ENCODE measurements at places on chromosomes 1 and 21.
A peak's percentile ranks its signal among the peaks of the same experiment; 100 is the strongest.

DNA sequence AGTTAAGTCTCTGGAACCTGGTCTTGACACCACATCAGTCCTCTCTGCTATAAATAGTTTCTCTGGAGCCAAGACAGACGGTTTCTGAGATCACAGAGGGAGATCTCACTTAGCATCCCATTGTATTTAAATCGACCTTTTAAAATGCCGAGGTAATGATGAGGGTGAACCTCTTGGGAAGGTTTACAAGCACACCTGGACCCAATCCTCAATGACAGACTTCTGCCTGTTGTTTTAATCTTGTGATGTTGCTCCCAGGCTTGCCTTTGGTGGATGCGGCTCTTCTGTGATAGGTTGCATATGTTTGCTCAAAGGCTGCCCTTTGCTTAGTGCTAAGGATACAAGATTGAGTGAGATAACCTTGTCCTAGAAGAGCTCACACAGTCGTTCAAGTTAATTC, 104.6 kb upstream of the L1TD1 start:
- DNase-seq = no peak
- H3K4me3 ChIP-seq = no peak overlapping the region
- H3K27me3 ChIP-seq = no peaks in the 10 kb centered on the region
- H3K36me3 ChIP-seq = no peaks in the 10 kb centered on the region

DNA sequence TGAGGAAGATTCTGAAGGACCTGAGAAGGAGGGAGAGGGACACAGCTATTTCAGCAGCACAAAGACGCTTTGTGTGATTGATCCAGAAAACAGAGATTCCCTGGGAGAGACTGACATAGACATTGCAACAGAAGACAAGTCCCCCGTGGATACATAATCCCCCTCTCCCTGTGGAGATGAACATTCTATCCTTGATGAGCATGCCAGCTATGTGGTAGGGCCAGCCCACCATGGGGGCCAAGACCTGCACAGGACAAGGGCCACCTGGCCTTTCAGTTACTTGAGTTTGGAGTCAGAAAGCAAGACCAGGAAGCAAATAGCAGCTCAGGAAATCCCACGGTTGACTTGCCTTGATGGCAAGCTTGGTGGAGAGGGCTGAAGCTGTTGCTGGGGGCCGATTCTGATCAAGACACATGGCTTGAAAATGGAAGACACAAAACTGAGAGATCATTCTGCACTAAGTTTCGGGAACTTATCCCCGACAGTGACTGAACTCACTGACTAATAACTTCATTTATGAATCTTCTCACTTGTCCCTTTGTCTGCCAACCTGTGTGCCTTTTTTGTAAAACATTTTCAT, 161.3 kb upstream of the SGIP1 start:
- H3K4me1 ChIP-seq = peaks cover 32% of the 10 kb centered on the region
- no peak overlapping the region for H3K4me3 ChIP-seq
- H3K27me3 ChIP-seq = no peaks in the 10 kb centered on the region
- no peaks in the 10 kb centered on the region for H3K36me3 ChIP-seq

DNA sequence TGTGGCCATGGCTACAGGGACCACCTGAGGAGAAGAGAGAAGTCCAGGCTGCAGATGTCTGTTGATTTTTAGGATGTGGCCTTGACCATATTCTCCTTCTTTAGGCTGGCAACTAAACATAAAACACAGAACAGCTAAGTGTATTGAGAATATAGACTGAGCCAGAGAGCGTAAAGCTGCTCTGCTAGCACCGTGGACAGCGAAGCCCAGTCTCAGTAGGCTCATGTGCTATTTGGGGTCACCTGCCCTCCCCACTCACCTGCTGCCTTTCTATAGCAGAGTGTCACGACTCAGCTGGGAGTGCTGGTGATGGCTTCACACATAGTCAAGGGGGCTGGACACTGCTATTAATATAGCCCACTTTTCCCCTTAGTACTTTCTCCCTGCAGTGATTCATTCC, 278.5 kb downstream of the KCNH1 start:
- no peak for DNase-seq
- H3K4me1 ChIP-seq = no peaks in the 10 kb centered on the region
- H3K27ac ChIP-seq = no peak overlapping the region
- H3K4me3 ChIP-seq = no peak overlapping the region

DNA sequence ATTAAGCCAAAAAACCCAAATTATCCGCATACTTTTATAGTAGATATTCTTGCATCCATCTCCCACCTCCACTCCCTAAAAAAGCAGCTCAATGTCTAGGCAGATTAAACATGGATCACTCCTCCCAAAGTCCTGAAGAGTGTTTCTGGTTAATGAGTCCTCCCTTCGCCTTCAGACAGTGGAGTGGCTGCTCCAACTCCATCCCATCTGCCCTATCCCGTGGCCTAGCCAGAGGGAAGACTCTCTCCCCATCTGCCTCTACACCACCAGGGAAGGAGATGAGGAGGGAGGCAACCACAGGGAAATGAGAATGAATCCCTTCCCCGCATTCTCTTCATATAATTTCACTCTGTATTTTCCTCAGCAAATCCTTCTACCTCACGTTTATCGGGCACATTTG, 103.8 kb downstream of the SLC45A1 start:
- H3K4me3 ChIP-seq = peak overlapping the region; percentile 89
- peaks cover 62% of the 10 kb centered on the region for H3K4me1 ChIP-seq
- H3K27ac ChIP-seq = peak overlapping the region; percentile 98
- H3K36me3 ChIP-seq = no peaks in the 10 kb centered on the region
- DNase-seq = peak; percentile 22

All from transverse colon (tissue), 4 donors.